Activated B cell treated with CpG ODN at 0.5 μM for 24 hours (primary cell): ENCODE measurements at places on chromosomes 5 and 9. TPM values are rescaled to one million over a fixed set of nuclear protein-coding genes. Genes with fewer than 3 reads are reported as not detected.
A peak's percentile ranks its signal among the peaks of the same experiment; 100 is the strongest.

- DNase-seq: no peak
- no peaks in the 10 kb centered on the region for H3K4me1 ChIP-seq
- H3K36me3 ChIP-seq: no peaks in the 10 kb centered on the region
- peaks cover 5% of the 10 kb centered on the region for H3K27me3 ChIP-seq
These were observed 36.3 kb downstream of the GDA start for GRCh38 chr9:72185561-72185960.

RANBP3L gene
- total RNA-seq: 0.13 TPM in 1 of 2 replicates, not detected in the other

DNA sequence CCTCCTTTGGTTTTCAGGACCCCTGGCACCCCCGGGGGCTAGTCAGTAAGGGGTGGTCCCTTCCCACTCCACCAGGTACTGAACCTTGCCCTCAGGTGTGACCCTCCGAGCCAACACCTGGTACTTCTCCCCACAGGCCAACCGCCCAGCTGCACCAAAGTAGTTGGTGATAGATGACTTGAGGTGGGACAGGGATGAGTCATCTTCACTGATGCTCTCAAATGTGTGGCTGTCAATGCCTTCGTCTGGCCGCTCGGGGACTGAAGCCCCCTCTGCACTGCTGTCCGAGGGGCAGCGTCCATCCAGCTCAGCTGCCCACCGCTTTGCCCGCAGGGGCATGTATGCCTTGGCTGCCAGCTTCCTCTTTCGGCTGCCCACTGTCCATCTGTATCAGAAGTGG is 15.2 kb upstream of the PSMD5 start:
- no peak overlapping the region for H3K4me3 ChIP-seq
- no peak overlapping the region for H3K27ac ChIP-seq
- peaks cover 32% of the 10 kb centered on the region for H3K36me3 ChIP-seq
- DNase-seq: no peak
- peaks cover 3% of the 10 kb centered on the region for H3K4me1 ChIP-seq
- no peaks in the 10 kb centered on the region for H3K27me3 ChIP-seq

DNA sequence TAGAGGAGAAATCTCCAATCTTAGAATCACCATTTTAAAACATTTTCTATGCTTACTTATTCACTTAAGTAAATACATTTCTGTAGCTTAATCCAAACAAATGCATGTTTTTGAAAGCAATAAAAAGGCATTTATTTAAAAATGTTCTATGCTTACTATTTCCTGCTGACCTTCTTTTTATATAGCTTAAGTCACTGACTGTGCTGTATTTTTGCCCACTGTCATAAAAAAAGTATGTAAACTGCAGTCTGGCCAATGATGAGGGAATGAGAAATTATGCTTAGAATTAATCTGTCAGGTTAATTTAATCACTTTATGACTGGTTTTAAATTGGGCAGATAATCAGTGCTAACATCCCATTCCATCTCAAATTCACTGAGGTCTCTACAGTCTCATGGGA is 20.1 kb downstream of the NUDT12 start:
- H3K4me1 ChIP-seq: no peaks in the 10 kb centered on the region
- no peaks in the 10 kb centered on the region for H3K27me3 ChIP-seq
- H3K27ac ChIP-seq: no peak overlapping the region

SURF2 gene
- total RNA-seq: 17.3 and 17.8 TPM in 2 replicates

PPP3R2 gene
- not detected in 2 replicates for total RNA-seq

GRM6 gene
- total RNA-seq: not detected in 2 replicates

DNA sequence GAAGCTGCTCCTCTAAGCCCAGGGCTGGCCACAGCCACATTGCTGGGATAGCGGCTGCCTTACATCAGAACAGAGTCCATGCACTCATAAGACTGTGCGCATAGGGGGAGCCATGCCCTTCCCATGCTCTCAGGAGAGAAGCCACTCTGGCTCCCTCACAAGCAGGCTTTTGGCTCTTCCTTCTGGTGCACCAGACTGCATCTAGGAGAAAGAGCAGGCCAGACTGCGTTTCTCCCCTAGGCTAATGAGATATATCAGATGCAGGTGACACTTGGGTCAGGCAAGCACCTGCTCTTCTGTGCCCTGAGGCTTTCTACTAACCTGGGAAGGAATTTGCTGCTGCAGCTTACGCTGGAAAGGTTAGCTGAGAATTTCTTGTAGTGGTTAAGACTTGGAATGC is 43.2 kb upstream of the BRINP1 start:
- H3K36me3 ChIP-seq: no peaks in the 10 kb centered on the region
- no peak overlapping the region for H3K27ac ChIP-seq
- H3K4me1 ChIP-seq: no peaks in the 10 kb centered on the region
- H3K27me3 ChIP-seq: no peaks in the 10 kb centered on the region
- H3K4me3 ChIP-seq: no peak overlapping the region
- DNase-seq: no peak

KIF4B gene
- not detected in 2 replicates for total RNA-seq

SHOC1 gene
- total RNA-seq: not detected in 2 replicates

KLF9 gene
- total RNA-seq: 5.2 and 6.3 TPM in 2 replicates

DNA sequence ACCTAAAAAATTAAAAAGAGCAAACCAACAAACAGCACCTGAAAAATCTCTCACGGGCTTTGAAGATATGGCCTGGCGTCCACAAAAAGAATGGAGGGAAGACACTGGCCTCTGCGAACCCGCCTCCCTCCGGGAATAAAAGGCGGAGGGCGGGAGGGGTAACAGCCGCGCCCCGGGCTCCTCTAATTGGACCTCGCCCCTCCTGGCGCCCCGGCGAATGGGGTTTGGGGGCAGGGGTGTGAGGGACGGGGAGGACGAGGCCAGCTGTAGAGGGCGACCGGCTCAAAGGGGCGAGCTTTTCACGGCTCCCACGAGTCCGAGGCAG is 753 bp downstream of the FANCC start:
- peaks cover 5% of the 10 kb centered on the region for H3K27me3 ChIP-seq
- H3K4me3 ChIP-seq: peak overlapping the region; percentile 92
- H3K27ac ChIP-seq: peak overlapping the region; percentile 91
- peaks cover 15% of the 10 kb centered on the region for H3K4me1 ChIP-seq
- no peak for DNase-seq

GRCh38 chr9:77987081-77987656 is 44.4 kb downstream of the GNAQ start:
- H3K27ac ChIP-seq: no peak overlapping the region
- H3K36me3 ChIP-seq: no peaks in the 10 kb centered on the region

PCDHGC4 gene
- total RNA-seq: 0.69 TPM in 2 replicates

ENC1 gene
- total RNA-seq: 6.6 and 7.2 TPM in 2 replicates

DNA sequence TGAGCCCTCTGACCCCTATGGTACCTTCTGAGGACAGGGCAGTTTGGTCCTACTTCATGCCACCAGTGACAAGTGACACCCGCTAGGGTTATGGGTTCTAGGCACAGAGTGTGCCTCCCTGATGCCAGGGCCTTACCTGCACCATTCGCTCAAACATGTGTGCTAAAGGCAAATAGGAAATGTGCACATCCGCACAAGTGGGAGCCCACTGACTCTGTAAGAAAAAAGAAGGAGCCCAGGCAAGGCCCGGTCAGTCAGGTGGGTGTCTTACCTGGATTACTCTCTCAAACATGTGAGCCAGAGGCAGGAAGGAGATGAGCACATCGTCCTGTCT is 29.1 kb upstream of the MEIKIN start:
- no peaks in the 10 kb centered on the region for H3K36me3 ChIP-seq
- no peak overlapping the region for H3K4me3 ChIP-seq
- no peak overlapping the region for H3K27ac ChIP-seq
- DNase-seq: no peak
- H3K27me3 ChIP-seq: peaks cover 2% of the 10 kb centered on the region

FOXD4L5 gene
- total RNA-seq: 0.49 and 0.75 TPM in 2 replicates

DNA sequence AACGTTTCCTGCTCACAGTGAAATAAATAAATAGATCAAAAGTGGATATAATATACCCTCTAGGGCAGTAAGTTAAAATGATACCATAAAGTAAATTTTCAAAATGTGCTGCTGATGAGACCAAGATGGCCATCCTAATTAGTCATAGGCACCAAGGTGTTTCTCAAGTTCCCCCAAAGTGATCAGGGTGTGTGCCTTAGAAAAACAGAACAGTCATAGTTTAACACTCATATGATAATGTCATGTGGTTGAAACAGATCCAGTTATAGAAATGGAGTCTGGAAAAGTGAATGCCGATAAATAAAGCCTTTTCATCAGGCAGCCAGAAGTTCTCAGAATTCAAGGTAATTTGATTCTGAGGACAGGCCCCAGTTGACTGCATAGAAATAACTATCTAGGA is 161.5 kb upstream of the CDKN2B start:
- peaks cover 56% of the 10 kb centered on the region for H3K4me1 ChIP-seq
- no peak for DNase-seq
- H3K4me3 ChIP-seq: peak overlapping the region; percentile 42
- H3K27me3 ChIP-seq: no peaks in the 10 kb centered on the region

GRCh38 chr5:62536232-62536631 is 42.4 kb upstream of the LRRC70 start:
- H3K27me3 ChIP-seq: no peaks in the 10 kb centered on the region
- H3K36me3 ChIP-seq: peaks cover 40% of the 10 kb centered on the region
- H3K27ac ChIP-seq: no peak overlapping the region
- H3K4me3 ChIP-seq: no peak overlapping the region
- H3K4me1 ChIP-seq: no peaks in the 10 kb centered on the region

DNA sequence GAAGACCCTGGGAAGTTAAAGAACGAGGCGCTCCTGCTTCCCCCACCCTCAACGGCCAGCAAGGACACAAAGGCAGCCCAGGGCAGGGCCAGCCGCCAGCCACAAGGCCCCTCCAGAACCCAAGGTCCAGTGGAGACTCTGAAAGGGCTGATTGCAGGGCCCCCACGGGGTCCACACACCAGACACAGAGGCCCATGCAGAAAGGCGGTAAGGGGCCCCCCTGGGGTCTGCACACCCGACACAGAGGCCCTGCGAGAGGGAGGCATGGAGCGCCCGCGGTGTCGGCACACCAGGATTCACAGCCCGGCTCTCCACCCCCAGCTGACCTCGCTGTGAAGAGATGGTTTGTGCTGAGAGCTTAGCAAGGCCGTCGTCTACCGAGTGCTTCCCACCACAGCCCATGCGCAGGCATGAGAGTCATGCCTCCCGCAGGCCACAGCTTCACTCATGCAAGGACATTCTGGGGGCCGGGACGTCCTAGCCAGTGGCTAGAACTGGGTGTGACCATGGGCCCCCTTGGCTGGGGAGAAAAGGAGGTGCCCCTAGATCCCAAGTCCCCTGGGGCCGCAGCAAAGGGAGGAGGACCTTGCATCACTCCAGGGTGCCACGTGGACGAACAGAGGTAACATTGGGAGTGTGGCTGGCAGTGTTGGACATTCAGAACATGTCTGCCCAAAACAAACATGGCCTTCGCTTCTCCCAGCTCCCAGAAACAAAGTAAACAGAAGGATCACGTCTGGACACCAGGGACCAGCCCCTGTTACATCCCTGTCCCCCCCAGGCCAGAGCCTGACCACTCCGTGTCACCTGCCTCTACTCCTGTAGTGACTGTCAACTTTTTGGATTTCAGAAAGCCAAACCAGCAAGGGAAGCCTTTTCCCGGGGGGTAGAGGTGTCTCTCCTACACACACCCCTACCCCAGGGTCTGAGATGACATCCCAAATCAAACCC is 9.8 kb downstream of the BRD3 start:
- no peak for DNase-seq
- H3K36me3 ChIP-seq: peaks cover under 1% of the 10 kb centered on the region
- H3K27ac ChIP-seq: no peak overlapping the region
- H3K27me3 ChIP-seq: no peaks in the 10 kb centered on the region

- H3K4me1 ChIP-seq: peaks cover 12% of the 10 kb centered on the region
- H3K4me3 ChIP-seq: no peak overlapping the region
- H3K27ac ChIP-seq: no peak overlapping the region
- peaks cover 40% of the 10 kb centered on the region for H3K27me3 ChIP-seq
- no peaks in the 10 kb centered on the region for H3K36me3 ChIP-seq
- DNase-seq: no peak
These were observed 3.2 kb downstream of the NEURL1B start for GRCh38 chr5:172644266-172644665.

DNA sequence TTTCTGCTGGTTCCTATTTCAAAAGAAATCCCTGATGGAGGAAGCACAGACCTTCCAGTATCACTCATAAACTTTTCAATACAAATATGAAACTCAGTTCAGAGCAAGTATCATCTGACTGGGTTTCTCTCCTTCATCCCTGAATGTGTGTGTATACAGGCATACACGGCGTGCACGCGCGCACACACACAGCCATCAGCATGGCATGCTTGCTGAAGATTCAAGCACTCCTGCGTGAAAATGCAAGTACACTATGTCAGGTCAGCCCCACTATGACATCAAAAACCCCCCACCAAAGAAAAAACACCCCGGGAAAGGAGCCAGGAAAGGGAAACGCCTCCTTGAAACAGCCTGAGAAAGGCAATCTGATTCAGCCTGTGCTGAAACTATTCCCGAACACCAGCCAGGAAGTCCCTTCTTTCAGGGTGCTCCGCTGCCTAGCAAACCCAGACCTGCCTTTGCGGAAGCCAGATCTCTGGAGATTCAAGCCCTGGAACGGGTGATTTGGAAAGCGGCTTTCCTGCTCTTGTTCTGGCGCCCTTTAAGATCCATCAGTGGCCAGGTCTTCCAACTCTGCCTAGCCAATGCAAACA is 831 bp downstream of the KLHL3 start:
- peaks cover 2% of the 10 kb centered on the region for H3K27me3 ChIP-seq
- no peak for DNase-seq
- H3K4me1 ChIP-seq: no peaks in the 10 kb centered on the region
- H3K27ac ChIP-seq: no peak overlapping the region
- no peaks in the 10 kb centered on the region for H3K36me3 ChIP-seq

DNA sequence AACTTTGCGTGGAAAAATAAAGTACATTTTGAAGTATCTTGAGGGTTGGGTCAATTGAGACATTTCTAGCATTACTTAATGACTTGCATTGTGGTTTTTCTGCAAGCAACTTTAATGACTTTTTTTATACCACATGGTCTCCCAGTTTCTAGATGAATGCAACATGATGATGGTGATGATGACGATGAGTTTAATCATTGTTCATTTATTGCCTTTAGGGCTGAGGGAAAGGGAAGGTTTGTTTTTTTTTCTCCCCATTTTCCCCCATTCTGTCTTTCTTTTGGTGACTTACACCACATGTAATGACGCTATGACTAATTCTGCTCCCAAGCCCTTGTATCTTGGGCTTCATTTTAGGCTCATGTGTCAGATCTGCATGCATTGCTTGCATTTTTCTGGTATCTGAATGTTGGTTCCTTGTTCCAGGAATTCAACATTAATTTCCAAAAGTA is 57.7 kb upstream of the NXNL2 start:
- no peak for DNase-seq
- H3K36me3 ChIP-seq: peaks cover 33% of the 10 kb centered on the region
- H3K27me3 ChIP-seq: no peaks in the 10 kb centered on the region
- no peaks in the 10 kb centered on the region for H3K4me1 ChIP-seq
- H3K27ac ChIP-seq: no peak overlapping the region

DNA sequence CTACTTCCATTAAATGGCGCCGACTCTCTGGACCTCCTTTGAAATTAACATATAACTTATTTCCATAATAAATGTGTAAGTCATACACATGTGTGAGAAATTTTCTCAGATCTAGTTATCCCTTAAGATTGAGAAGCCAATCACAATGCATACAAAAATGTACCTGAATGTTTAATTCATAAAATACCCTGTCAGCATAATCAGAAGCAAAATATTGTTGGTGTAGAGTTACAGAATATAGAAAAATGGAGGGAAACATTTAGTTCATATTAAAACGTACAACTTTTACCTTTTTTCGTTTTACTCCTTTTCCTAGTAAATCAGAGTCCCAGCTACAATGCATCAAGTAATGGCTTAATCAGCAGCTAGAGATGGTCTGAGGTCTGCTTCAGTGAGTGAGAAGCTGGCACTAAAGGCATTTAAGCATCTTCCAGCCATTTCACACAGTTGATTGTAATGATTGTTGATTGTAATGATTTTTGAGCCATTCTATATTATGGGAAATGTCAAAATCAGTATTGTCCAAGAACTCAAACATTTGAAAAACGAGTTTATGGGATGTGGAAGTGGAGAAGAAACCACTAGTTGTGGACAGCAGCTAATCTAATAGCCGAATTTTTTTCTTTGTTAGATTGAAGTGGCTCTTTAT is 81.8 kb downstream of the ANXA1 start:
- no peak for DNase-seq
- H3K36me3 ChIP-seq: no peaks in the 10 kb centered on the region
- H3K27ac ChIP-seq: no peak overlapping the region
- H3K4me3 ChIP-seq: no peak overlapping the region
- no peaks in the 10 kb centered on the region for H3K4me1 ChIP-seq
- no peaks in the 10 kb centered on the region for H3K27me3 ChIP-seq
